ENCODE measurements at places on chromosomes 4 and X. TPM values are rescaled to one million over a fixed set of nuclear protein-coding genes. Genes with fewer than 3 reads are reported as not detected.

Gene SLC9A7
- 5.9 TPM for total RNA-seq

- no peak overlapping the region for H3K4me3 ChIP-seq
- H3K36me3 ChIP-seq: no peaks in the 10 kb centered on the region
- no peak for DNase-seq
- no peaks in the 10 kb centered on the region for H3K27me3 ChIP-seq
- H3K4me1 ChIP-seq: no peaks in the 10 kb centered on the region
- H3K27ac ChIP-seq: no peak overlapping the region
Observed at GRCh38 chrX:29580560-29580959, 634.8 kb upstream of the MAGEB2 start.

Gene CSN1S1
- not detected for total RNA-seq

GRCh38 chr4:108029016-108029720, 39.5 kb downstream of the HADH start:
- H3K4me3 ChIP-seq: no peak overlapping the region
- no peaks in the 10 kb centered on the region for H3K27me3 ChIP-seq
- H3K36me3 ChIP-seq: peaks cover 56% of the 10 kb centered on the region
- H3K27ac ChIP-seq: no peak overlapping the region

DNA sequence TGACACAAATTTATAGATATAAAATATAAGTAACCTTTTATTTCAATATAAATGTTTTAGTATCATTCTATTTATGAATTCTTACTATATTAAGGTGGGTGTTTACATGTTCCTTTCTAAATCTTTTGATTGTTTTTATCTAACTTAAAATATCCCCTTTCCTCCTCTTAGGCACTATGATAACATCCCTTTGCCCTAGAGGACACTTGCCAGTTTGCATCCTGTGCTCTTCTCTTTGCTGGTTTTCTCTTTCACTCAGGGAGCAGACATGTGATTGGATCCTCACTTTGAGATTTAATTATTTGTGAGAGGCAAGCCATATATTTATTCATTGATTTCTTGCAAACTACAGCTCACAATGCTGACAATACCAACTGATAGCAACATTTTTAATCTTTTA, 16.2 kb downstream of the LRIT3 start:
- no peaks in the 10 kb centered on the region for H3K4me1 ChIP-seq
- no peaks in the 10 kb centered on the region for H3K27me3 ChIP-seq
- H3K36me3 ChIP-seq: no peaks in the 10 kb centered on the region

- H3K27me3 ChIP-seq: no peaks in the 10 kb centered on the region
- no peak overlapping the region for H3K4me3 ChIP-seq
- H3K4me1 ChIP-seq: no peaks in the 10 kb centered on the region
Observed at GRCh38 chr4:71006203-71006907, 12.9 kb downstream of the DCK start.

DNA sequence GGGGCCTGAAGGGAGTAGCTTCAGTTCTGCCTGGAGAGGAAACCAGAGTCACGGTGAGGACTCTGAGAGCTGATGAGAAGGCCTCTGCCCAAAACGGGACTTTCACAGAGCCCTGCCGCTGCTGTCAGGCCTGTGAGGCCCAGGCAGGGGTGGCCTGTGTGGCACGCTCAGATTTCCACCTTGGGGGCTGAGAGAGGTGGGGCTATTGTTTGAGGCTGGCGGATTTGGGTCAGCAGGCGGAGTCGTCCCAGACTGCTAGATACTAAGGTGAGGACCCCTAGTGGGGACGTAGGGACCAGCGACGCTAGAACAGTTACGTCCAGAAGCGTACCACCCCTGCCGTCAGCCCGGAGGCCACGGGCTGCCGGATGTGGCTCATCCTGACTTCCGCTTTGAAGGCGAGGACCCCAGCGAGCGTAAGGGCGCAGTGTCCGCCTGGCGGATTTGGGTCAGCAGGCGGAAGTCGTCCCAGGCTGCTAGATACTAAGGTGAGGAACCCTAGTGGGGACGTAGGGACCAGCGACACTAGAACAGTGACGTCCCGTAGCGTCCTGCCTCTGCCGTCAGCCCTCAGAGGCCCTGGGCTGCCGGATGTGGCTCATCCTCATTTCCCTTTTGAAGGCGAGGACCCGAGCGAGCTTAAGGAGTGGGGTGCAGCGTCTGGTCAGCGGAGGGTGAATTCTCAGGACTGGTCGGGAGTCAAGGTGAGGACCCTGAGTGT, at the start of gene MAGEB1:
MAGEB1 (plus strand) TSS at position 378 of the 721 bp plus-strand sequence. CDS start 3,348 bp downstream, outside the sequence.
- DNase-seq: peak; percentile 36
- H3K27me3 ChIP-seq: no peaks in the 10 kb centered on the region
- H3K4me1 ChIP-seq: no peaks in the 10 kb centered on the region
- H3K36me3 ChIP-seq: no peaks in the 10 kb centered on the region
- H3K4me3 ChIP-seq: no peak within 1 kb of the TSS

Gene CLTRN
- 7.9 TPM for total RNA-seq

DNA sequence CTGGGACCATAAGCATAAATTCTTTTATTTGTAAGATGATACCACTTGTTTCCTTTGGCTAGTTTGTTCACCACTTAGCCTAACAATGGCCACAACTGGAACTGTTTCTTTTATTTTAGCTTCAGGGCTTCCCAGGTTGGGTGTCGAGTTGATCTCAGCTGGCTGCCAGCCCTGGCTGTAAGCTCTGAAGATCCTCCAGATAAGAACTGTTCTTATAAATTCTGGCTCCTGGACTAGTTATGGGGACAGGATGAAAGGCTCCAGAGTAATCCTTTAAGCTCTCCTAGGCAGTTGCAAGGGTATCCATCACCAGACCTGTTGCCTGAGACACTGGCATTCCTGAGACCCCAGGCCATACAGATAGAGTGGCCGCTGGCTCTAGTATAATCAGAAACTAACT, 129.4 kb upstream of the ACSL4 start:
- H3K27ac ChIP-seq: no peak overlapping the region
- no peak for DNase-seq
- H3K36me3 ChIP-seq: no peaks in the 10 kb centered on the region
- no peaks in the 10 kb centered on the region for H3K4me1 ChIP-seq
- H3K27me3 ChIP-seq: no peaks in the 10 kb centered on the region
- no peak overlapping the region for H3K4me3 ChIP-seq

GRCh38 chr4:139484783-139485311, 30.9 kb downstream of the RAB33B start:
- H3K27ac ChIP-seq: no peak overlapping the region
- no peaks in the 10 kb centered on the region for H3K27me3 ChIP-seq
- no peaks in the 10 kb centered on the region for H3K36me3 ChIP-seq
- DNase-seq: no peak
- H3K4me1 ChIP-seq: no peaks in the 10 kb centered on the region

- H3K36me3 ChIP-seq: no peaks in the 10 kb centered on the region
- no peak for DNase-seq
- no peaks in the 10 kb centered on the region for H3K4me1 ChIP-seq
Observed at GRCh38 chrX:148785256-148785655, 284.8 kb downstream of the AFF2 start.

DNA sequence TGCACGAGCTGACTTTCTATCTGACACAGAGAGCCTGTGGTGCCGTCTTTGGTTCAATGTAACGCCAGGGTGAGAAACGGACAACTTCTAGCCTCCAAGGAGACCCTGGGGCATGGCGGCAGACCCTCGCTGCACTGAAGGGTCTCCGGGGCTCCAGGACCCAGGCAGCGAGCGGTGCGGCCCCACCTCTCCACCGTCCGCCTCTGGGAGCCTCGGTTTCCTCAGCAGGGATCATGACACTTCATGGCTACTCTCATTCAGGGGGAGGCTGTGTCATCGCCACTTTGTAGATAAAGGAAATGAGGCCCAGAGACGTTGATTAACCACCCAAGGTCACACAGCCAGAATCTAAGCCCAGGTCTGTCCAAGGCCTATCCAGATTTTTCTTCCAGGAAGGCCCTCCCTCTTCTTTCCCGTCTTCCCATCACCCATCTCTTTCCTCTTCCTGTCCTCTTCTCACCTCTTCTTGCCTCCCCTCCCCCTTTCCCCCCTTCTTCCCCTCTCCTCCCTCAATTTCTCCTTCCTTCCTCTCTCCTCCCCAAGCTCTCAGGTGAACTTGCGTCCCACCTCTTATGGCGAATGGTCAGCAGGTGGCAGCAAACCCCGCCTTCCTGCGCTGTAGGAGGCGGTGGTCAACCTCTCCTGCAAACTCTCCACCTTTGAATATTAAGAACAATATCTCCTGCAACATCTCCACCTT, 69.3 kb upstream of the HMX1 start:
- no peaks in the 10 kb centered on the region for H3K4me1 ChIP-seq
- no peaks in the 10 kb centered on the region for H3K36me3 ChIP-seq
- no peak for DNase-seq

GRCh38 chr4:44616621-44617020, 34.8 kb downstream of the YIPF7 start:
- H3K27ac ChIP-seq: no peak overlapping the region
- no peaks in the 10 kb centered on the region for H3K36me3 ChIP-seq
- no peak for DNase-seq
- no peak overlapping the region for H3K4me3 ChIP-seq
- H3K27me3 ChIP-seq: no peaks in the 10 kb centered on the region
- H3K4me1 ChIP-seq: no peaks in the 10 kb centered on the region

DNA sequence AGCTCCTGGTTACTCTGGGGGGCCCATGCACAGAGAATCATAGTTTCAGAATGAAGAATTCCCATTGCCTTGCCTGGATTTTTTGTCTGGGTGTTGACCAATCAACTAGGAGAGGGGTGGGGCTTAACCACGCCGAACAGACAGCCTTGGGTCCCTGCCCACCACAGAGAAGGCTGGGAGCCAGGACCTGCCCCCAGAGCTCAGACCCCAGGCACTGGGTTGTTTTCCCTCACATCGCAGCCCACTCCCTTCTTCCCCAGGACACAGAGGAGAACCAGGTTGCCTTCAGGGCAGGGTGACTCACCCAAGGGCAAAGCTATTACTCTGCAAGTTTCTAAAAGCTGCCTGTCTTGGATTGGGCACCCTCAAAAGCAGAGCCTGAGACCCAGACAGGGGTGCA, 23.3 kb upstream of the CRMP1 start:
- DNase-seq: no peak
- no peaks in the 10 kb centered on the region for H3K4me1 ChIP-seq
- no peak overlapping the region for H3K27ac ChIP-seq
- H3K36me3 ChIP-seq: no peaks in the 10 kb centered on the region

DNA sequence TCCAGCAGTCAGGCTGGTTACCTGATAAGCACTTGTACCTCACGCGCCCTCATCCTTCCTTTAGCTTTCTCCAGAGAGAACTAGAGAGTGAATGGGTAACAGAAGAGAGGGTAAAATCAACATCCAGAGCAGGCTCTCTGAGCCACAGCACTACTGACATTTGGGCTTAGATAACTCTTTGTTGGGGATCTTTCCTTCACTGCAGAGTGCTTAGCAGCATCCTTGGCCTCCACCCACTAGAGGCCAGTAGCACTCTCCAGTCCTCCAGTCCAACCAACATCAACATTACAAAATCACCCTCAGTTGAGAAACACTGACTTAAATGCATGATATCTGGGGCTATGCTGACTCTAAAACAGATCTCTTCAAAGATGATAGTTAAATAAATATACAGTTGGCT, 220.7 kb downstream of the TACR3 start:
- H3K4me3 ChIP-seq: no peak overlapping the region
- no peaks in the 10 kb centered on the region for H3K4me1 ChIP-seq
- no peaks in the 10 kb centered on the region for H3K27me3 ChIP-seq
- DNase-seq: no peak

Gene NLRP2B
- total RNA-seq: not detected

DNA sequence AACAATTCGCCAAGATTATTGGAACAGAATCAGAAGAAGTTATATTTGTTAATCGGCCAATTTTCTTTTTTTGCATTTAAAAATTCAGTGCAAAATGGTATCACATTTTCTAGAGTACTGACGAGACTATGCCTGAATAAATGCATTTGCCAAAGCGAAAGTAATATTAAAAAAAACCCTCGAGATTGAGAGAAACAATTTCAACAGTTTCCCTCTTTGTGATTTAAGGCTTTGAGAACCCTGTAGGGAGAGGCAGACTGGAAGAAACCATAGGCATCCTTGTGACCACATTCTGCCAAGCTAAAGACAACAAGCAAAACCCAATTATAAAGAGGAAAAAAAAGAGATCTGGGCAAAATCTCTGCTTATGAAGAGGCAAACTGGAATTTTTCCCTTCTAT, 218.1 kb upstream of the GK2 start:
- DNase-seq: no peak
- no peaks in the 10 kb centered on the region for H3K27me3 ChIP-seq
- H3K4me3 ChIP-seq: no peak overlapping the region
- no peak overlapping the region for H3K27ac ChIP-seq

- H3K36me3 ChIP-seq: peaks cover 4% of the 10 kb centered on the region
- no peak for DNase-seq
- H3K27ac ChIP-seq: peak overlapping the region; percentile 1
- no peak overlapping the region for H3K4me3 ChIP-seq
Observed at GRCh38 chr4:139674875-139675550, 9.4 kb downstream of the MGST2 start.

DNA sequence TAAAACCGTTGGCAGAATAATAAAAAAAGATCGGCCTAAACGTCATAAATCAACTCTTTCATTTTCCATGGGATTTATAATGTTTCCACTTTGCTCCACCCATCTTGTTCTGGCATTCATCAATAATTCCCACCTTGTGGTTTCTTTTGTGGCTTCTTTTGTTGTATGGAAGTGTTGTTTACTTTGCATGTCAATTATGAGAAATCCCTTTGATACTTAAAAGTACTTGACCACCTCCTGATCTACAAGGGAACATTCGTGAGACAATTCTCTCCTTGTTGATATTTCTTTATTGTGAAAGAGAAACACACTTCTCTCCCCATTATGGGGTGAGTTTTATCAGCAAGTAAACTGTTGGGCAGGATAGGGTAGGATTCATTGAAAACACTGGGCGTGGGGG, 2.8 kb downstream of the AMELX start:
- no peaks in the 10 kb centered on the region for H3K36me3 ChIP-seq
- H3K27ac ChIP-seq: no peak overlapping the region
- no peaks in the 10 kb centered on the region for H3K27me3 ChIP-seq
- H3K4me3 ChIP-seq: no peak overlapping the region

- no peak overlapping the region for H3K27ac ChIP-seq
- no peaks in the 10 kb centered on the region for H3K4me1 ChIP-seq
- H3K4me3 ChIP-seq: no peak overlapping the region
- H3K36me3 ChIP-seq: no peaks in the 10 kb centered on the region
Observed at GRCh38 chr4:185263419-185263818, 54.0 kb downstream of the SNX25 start.

DNA sequence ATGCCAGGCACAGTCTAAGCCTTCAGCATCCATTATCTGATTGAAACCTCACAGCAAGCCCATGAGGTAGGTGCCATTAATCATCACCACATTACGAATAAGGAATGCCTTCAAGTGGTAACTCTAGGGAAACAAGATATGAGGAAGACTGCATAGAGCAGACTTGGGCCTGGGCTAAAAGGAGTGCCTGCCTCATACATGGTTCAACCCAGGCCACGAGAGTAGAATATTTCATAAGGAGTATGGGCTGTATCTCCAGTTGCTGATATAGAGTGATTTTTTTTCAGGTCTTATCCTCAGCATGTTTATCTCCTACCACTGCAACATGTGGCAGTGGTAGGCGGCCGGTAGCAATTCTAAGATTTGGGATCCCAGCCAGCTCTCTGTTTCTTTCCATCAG, 51.7 kb downstream of the ATP11C start:
- DNase-seq: no peak
- no peak overlapping the region for H3K27ac ChIP-seq
- H3K4me1 ChIP-seq: no peaks in the 10 kb centered on the region

Measured in upper lobe of left lung (tissue), 6 donors.